Glomerular endothelial cell (primary cell): ENCODE measurements at places on chromosomes 2 and 18. TPM values are rescaled to one million over a fixed set of nuclear protein-coding genes. Genes with fewer than 3 reads are reported as not detected.

GRCh38 chr2:113175736-113176695 lies 2.2 kb downstream of the PSD4 start:
- no peak for DNase-seq

PRSS56 gene
- not detected in 2 replicates for total RNA-seq

- no peak for DNase-seq
These were observed 420.0 kb downstream of the ZEB2 start for GRCh38 chr2:144099780-144100377.

- peak; percentile 70 for DNase-seq
These were observed 919 bp upstream of the PCBP1 start for GRCh38 chr2:70086278-70086837.

PARD3B gene
- 7.7 and 10.3 TPM in 2 replicates for total RNA-seq

- DNase-seq: peak; percentile 82
These were observed 237.3 kb downstream of the C1D start for GRCh38 chr2:67825476-67825875.

DNA sequence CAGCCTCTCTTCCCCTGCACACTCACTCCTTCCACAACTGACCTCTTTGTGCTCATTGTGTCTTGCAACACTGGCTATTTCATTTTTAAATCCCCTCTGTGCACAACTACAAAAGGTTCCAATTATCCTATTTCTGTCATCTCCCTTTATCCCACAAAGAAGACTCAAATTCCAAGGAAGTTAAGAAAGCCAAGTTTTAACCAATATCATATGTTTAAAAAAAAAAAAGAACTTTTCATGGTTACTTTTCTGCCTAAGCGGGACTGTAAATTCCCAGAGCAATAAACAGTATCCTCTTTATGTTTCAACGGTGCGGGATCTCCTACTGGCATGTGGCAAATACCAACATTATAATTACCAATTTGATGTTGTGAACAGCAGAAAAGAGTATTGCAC lies 83.8 kb downstream of the DOCK10 start:
- no peak for DNase-seq

- DNase-seq: no peak
These were observed 598.9 kb upstream of the LINC00305 start for GRCh38 chr18:64747803-64748202.

GRCh38 chr2:231065966-231066365 lies 9.3 kb downstream of the PSMD1 start:
- no peak for DNase-seq

DNA sequence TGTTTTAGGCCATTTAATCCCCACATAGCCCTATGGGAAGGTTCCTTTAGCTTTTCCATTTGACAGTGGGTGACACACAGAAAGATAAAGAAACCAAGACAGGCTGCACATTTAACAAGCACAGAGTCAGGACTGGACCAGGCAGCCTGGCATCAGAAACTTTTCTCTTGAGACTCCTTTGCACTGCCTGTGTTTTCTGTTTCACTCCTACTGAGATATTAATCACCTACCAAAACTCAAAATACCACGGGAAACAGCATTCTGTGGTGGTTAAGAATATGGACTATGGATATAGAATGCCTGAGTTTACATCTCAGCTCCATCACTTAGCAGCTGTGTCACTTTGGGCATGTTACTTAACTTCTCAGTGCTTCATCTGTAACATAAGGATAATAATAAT lies 73.3 kb downstream of the CTAGE1 start:
- no peak for DNase-seq
